ENCODE measurements at places on chromosomes 3 and 15.

- DNase-seq, result no peak
Measured at GRCh38 chr15:34055868-34056595, 17.0 kb upstream of the AVEN start.

- no peak for DNase-seq
Measured at GRCh38 chr15:69612112-69612511, 159.5 kb downstream of the RPLP1 start.

DNA sequence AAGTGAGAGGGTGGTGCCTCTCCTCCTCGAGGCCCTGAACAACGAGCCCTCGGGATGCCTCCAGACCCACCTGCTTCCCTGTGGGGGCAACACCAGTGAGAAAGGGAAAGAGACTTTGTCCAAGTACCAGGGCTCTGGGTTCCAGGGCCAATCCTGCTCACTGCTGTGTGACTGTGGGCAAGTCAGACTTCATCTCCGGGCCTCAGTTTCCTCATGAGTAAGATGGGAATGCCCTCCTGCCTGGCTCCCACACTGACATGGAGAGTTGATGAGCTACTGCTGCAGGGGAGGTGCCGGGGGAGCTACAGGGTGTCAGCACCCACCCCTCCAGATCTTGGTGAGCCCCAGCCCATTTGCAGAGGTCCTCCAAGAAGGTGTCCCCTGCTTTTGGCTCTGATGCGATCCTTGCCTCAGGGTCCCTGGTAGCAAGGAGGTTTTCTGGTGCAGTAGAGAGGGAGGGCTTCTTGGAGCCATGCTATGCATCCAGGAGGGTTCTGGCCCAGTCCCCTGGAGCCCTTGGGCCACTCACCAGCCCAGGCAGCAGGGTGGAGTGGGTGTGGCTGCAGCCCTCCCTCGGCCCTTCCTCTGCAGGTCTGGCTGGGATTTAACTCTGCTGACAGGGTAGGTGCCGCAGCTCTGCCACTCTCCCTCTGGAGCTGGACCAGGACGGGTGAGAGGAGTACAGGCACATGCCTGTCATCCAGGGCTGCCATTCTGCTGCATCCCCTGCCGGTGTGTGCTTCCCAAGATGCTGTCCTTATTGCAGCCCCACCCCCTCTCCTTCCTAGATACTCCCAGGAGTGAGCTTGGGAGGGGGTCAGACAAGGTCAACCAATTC lies 26.9 kb downstream of the LOXL1 start:
- no peak for DNase-seq

DNA sequence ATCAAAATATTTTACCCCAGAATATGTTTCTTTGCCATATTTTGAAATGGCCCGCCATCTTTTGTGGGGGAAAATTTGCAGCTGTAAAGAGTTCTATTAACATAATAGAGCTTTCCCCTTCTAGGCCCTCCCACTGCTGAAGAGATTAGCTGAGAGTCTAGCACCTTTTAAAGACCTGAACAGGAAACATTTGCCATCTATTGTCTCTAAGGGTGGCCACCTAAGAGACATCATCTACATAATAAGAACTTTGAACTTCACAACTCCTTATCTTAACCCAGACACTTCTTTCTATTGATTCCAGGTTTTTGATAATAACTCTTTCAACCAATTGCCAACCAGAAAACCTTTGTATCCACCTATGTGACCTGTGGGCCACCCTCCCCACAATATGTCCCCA lies 54.7 kb upstream of the TRPM1 start:
- DNase-seq, result no peak

- DNase-seq, result no peak
Measured at GRCh38 chr3:114252954-114253353, 15.6 kb upstream of the ZNF80 start.

- no peak for DNase-seq
Measured at GRCh38 chr3:58591517-58592510, 14.6 kb upstream of the FAM107A start.

DNA sequence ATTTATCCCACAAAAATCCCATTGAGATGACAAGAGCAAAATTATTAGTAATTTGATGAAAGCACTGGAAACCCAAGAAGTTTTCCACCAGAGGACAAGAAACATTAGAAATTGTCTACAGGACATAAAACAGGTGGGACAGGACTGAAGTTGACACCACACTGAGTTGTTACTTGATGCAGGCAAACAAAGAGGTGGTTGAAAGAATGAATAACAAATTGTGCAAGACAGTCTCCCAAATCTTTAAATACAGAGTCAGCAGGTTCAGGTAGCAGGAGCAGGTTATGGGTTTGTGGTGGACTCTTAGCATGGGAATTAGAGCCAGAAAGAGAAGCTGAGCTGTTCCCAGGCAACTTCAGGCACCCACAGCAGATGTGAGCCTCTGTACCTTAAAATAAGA lies 30.3 kb upstream of the ARRDC4 start:
- no peak for DNase-seq

GRCh38 chr3:169748670-169749069 lies 16.2 kb downstream of the TERC start:
- DNase-seq, result no peak

- DNase-seq, result no peak
Measured at GRCh38 chr15:80003934-80004472, 33.0 kb upstream of the BCL2A1 start.

GRCh38 chr3:196706327-196706726 lies 5.7 kb downstream of the CEP19 start:
- no peak for DNase-seq

DNA sequence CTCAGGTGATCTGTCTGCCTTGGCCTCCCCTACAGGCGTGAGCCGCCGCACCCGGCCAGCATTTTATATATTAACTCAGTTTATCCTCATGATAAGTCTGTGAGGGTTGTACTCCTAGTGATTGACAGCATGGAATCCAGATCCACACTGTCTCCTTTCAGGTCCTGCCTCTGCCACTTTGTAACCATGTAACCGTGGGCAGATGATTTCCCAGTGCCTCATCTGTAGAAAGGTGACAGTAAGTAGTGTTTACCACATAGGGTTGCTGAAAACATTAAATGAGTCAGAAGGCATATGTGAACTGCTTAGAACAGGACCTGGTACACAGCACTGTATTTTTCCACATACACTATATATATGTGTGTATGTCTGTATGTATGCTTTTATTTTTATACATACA lies 2.4 kb downstream of the FYTTD1 start:
- no peak for DNase-seq

GRCh38 chr15:21260966-21261395 lies 179.3 kb downstream of the POTEB3 start:
- no peak for DNase-seq

- no peak for DNase-seq
Measured at GRCh38 chr3:169809230-169809795, 3.4 kb upstream of the LRRIQ4 start.

DNA sequence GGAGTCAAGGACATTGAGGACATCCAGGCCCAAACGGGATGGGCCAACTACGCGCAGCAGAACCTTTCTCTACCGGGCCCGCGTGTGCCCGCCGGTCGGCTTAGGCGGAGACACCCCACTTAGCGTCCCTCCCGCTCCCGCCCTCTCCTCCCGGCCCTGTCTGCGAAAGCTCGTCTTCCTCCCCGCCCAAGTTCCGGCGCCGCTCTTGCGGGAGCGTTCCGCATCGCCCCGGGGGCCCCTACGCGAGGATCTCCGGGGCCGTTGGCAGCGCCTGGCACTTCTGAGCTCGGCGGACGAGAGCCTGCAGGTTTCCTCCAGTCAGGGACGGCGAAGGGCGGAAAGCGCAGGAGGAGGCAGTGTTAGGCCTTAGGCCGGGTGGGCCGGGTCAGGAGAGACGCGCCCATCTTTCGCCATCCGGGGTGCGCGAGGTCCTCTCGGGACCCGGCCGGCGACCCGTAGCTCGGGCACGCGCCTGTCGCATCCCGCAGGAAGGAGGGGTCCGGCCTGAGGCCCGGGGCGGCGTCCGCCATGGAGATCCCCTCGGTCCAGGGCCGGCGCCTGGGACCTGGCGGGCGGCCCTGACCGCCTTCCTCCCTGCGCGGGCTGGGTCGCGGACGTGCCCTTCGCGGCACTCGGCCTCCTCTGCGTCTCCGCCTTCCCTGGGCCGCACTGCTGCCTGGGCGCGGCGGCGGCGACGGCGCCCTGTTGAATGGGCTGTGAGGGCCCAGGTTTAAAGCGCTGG lies at the start of gene FEM1B:
Gene FEM1B, plus strand, starts transcription at position 143 of the 742 bp plus-strand sequence. CDS start 673 bp downstream, outside the sequence.
- peak; percentile 88 for DNase-seq

GRCh38 chr15:38602910-38603670 lies 38.5 kb upstream of the RASGRP1 start:
- DNase-seq, result no peak

- no peak for DNase-seq
Measured at GRCh38 chr3:184788751-184789150, 23.2 kb upstream of the VPS8 start.

DNA sequence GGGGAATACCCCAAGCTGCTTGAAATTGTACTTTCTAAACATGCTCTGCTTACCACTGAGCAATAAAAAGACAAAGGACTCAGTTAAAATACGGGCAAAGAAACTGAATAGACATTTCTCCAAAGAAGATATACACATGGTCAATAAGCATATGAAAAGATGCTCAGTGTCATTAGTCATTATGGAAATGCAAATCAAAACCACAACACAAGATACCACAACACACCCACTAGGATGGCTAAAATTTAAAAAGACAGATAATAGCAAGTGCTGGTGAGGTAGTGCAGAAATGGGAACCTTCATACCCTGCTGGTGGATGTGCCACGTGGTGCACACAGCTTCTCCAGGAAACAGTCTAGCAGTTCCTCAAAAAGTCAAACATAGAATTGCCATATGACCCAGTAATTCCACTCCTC lies 21.3 kb downstream of the LRIG1 start:
- DNase-seq, result no peak

DNA sequence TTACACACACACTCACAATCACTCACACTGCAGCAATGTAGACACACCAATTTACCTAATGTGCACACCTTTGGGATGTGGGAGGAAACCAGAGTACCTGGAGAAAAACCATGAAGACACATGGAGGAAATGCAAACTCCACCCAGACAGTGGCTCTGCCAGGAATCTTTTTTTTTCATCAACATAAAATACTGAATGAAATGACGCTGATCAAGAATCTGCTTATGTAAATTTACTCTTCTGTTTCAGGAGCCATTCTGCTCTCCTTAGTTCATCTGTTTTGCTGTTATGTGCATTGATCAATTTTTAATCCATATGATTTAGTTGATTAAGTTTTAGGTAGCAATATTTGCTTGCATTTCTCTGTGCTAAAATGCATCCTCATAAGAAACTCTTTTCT lies 414.2 kb upstream of the CCDC54 start:
- DNase-seq, result no peak

GRCh38 chr15:27843146-27843545 lies 256.0 kb downstream of the OCA2 start:
- no peak for DNase-seq

- DNase-seq, result no peak
Measured at GRCh38 chr3:177523067-177523675, 325.9 kb upstream of the TBL1XR1 start.

DNA sequence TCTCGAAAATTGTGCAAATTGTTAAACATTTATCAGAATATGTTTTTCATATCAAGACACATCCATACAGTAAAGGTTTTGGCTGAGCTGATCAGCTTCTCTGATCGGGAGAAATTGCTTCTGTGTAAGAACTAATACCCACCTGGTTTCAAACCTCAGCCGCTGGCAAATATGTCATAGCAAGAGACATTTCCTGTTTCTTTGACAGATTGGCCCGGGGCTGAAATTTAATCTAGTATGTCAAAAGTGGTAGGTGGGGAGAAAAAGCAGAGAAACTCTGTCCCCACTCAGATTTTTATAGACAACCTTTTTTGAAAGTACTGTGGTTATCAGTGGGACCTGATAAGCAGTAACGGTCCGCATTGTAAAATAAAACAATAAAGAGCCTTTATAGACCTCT lies 88.8 kb upstream of the SLC24A5 start:
- no peak for DNase-seq

DNA sequence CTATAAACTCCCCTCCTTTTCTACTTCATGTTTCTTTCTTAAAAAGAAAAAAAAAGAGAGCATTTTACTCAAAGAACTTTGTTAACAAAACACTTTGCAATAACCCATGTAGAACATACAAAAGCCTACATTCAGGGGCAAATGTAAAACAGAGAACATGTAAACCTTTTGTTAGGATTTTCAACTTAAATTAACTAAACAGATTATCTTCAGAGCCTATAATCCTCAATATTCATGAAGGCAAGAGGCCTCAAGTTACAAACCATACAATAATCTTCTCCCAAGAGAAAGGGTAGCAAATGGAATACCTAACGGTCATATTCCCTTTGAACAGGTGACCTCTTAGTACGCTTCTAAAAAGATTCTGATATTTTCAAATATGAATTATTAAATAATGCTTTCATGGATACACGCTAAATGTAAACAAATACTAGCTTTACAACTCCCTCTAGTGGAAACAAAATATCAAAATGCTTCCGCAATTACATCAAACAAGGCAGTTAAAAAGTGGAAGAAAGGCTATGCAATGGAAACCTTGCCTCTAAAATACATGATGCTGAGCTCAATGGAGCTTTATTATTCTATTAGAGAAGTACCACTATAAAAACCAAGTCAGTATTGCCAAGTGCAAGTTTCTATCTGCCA lies 9.9 kb downstream of the CEP152 start:
- no peak for DNase-seq

DNA sequence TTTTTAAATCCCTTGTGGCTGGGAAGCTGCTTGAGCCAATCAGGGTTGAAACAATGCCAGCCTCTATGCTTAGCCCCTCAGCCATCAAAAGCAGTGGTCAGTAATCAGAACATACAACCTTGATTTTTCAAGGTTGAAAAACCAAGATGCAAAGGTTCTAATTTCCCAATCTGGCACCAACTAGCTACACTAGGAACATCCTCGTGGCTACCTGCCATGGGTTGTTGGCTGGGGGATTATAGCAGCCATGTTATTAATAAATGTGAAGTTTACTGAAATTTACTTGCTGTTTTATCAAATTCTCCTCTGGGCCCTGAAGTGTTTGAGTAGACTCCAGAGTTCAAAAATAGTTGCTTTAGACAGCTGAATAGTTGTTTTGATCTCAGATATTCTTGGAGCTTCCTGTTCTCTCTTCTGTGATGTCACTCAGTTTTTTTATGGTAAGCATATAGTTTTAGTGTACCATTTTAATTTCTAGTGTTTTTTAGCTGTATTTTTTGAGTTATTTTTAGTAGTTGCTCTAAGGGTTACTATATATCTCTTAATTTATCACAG lies 31.9 kb downstream of the PCCB start:
- DNase-seq, result no peak

- DNase-seq, result no peak
Measured at GRCh38 chr3:46293035-46293724, 50.9 kb downstream of the CCR3 start.
